ENCODE measurements at places on chromosomes 5 and 9. TPM values are rescaled to one million over a fixed set of nuclear protein-coding genes. Genes with fewer than 3 reads are reported as not detected.

Gene SRP19
- 54.8 TPM for total RNA-seq

DNA sequence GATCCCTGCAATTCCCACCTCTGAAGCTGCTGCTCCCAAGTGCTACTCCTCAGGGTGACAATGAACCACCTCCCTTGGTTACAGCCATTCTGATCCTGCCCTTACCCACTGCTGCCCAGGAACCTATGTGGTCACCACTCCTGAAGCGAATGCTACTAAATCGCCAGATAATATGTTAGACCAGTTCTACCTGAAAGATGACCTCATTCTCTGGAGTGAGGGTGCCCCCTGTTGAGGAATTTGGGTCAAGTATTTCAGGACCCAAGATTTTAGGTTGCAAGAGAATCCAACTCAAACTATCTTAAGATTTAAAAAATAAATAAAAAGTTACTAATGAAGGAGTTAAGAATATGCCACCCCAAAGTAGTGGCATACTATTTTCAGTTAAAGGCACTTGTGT lies 5.8 kb upstream of the SNAPC3 start:
- peaks cover 2% of the 10 kb centered on the region for H3K27me3 ChIP-seq
- no peaks in the 10 kb centered on the region for H3K36me3 ChIP-seq
- no peak for DNase-seq
- H3K27ac ChIP-seq: no peak overlapping the region
- peaks cover 2% of the 10 kb centered on the region for H3K4me1 ChIP-seq

GRCh38 chr9:136857581-136858412 lies 5.7 kb downstream of the MAMDC4 start:
- peak; percentile 23 for DNase-seq
- H3K27ac ChIP-seq: no peak overlapping the region
- H3K36me3 ChIP-seq: no peaks in the 10 kb centered on the region
- no peaks in the 10 kb centered on the region for H3K27me3 ChIP-seq

Gene NKD2
- total RNA-seq: 41.7 TPM
